Activated CD4-positive, alpha-beta T cell treated with anti-CD3 and anti-CD28 coated beads for 24 hours (primary cell): ENCODE measurements at places on chromosomes 1 and 21.

DNA sequence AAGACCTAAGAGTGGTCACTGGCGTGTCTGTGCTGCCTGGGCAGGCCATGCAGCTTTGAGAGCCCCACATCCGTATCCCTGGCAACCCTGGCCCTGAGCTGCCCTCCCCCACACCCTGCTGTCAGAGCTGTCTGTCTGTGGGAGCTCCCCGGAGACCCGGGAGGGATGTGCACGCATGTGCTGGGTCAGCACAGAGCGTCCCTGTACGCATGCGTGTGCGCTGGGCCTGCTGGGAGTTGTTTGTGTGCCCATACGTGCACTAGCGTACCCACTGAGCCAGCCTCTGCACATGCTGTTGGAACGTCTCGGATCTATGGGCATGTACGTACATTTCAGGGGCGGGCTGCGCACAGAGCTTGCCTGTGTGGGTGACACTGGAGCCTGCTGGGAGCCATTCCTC lies 89.3 kb downstream of the EPHB2 start:
- no peak for DNase-seq

GRCh38 chr1:84573481-84573966 lies 716 bp downstream of the CTBS start:
- DNase-seq, result no peak

- DNase-seq, result no peak
These were observed 9.6 kb downstream of the TENT5C start for GRCh38 chr1:117615474-117615873.

DNA sequence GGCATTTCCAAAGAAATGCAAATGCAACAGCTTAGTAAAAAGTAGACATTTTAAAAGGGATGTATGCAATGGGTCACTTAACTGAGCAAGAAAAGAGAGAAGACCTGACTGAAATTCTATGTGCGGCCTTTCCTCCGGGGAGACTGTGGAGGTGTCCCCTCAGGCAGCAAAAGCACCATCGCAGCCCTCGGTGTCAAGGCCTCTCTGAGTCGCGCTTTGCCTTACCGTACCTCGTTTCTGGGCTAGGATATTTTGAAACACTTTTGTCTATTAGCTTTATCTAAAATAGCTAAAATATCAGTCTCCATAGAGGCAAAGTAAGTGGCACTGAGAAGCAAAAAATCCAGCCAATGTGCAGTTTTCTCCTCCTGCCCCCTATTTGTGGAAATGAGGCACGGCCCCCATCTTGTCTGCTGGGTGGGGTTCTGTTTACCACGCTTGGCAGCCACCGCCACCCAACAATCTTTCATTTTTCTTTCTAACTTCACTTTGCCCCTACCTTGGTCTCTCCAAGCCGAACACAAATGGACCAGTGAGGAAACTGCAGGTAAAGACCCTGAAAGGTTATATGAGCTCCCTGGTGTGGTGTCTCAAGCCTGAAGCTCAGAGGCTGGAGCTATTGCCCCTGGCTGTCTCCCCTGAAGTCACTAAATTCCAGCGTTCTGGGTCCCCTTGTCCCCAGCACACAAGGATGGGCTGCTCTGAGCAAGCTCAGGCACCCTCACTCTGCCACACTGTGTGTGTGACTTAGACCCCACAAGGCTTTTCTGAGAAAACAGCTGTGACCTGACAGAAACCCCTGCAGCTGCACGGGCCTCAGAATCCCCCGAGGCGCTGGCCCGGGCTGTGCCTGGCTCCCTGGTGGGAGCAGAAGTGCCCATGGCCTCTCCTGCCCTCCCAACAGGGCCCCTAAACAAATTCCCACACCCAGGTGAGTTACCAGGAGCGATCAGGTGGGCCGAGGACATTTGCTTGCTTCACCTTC lies 1.6 kb downstream of the CD247 start:
- DNase-seq, result no peak

DNA sequence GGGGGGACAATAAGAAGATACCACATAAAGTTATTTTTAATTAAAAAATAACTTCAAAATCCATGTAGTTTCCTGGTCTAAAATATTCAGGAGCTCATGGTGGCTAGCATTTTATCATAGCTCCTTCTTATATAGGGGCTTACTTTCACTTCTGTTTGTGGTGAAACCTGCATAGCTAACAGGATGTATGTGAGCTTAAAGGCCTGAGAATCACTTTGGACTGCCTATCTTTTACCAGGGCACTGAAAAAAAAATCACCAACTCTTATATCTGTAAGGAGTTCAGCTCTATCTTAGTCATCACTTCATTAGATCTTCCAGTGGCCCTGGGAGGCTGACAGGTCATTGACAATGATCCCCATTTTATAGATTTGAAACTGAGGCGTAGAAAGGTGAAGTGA lies 21.3 kb downstream of the UROD start:
- no peak for DNase-seq

GRCh38 chr1:13616234-13616633 lies 32.6 kb downstream of the PDPN start:
- no peak for DNase-seq

GRCh38 chr1:193066606-193067005 lies 7.2 kb downstream of the RO60 start:
- DNase-seq, result no peak

DNA sequence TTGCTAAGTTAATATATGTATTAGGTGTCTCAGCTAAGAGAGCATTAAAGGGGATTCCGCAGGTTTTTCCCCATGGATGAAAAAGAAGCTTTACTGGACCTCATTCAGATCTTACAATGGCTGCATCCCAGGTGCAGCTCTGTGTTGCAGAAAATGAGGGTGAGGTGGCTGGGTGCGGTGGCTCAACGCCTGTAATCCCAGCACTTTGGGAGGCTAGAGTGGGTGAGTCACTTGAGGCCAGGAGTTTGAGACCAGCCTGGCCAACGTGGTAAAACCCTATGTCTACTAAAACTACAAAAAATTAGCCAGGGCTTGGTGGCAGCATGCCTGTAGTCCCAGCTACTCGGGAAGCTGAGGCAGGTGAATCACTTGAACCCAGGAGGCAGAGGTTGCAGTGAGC lies 58.5 kb upstream of the MORC3 start:
- DNase-seq, result no peak

DNA sequence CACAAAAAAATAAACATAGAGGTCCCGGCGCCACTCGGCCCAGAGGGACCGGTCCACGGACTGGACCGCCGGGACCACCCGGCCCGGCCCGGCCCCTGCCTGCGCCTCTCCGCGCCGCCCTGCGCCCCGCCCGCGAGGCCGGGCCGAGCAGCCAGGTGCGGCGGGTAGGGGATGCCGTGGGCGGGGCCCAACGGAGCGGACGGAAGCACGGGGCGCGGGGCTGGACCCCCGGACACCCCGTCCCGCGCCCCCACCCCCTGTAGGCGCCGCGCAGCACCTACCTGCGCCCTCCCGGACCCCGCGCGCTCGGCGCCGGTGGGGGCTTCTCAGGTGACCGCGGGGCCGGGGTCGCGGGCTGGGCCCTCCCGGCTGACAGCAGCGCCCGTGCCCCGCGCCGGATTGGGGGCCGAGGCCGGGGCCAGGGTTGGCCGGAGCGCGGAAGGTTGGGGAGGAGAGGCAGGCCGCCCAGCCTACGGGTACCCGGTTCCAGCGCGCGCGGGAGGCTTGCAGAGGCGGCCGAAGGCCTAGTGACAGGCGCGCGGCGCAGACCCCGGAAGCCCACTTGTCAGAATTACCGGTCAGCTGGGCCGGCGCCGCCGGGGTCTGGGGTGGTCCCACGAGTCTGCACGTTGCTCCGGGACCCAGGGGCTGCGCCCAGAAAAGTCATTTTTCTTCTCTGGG lies 351.9 kb upstream of the CAMK1G start:
- no peak for DNase-seq

GRCh38 chr1:180988253-180988752 lies 34.4 kb downstream of the STX6 start:
- DNase-seq, result no peak

- DNase-seq, result no peak
These were observed 65.8 kb downstream of the TRIM11 start for GRCh38 chr1:228340686-228341449.

- no peak for DNase-seq
These were observed 72.8 kb downstream of the SIPA1L2 start for GRCh38 chr1:232557096-232557495.

DNA sequence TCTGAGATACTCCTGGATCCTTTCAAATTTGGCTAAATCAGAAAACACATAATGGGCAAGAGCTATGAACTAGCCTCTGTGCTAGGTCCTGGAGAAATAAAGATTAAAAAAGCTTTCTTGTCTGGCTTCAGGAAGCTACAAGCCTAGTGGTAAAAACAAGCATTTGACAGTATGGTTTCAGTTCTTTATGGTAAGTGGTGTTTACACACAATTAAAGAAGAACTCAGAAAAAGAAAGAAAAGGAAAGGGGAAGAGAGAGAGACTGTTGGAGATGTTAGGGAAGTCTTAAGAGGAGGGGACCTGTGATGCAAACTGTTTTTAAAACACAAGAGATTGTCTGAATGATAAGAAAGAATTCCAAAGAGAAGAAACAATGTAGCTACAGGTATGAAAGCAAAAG lies 1.8 kb downstream of the OR10J1 start:
- no peak for DNase-seq

- DNase-seq, result no peak
These were observed 33.0 kb upstream of the TTC22 start for GRCh38 chr1:54834007-54834541.

- DNase-seq, result no peak
These were observed 61.2 kb upstream of the CASZ1 start for GRCh38 chr1:10857687-10858086.

DNA sequence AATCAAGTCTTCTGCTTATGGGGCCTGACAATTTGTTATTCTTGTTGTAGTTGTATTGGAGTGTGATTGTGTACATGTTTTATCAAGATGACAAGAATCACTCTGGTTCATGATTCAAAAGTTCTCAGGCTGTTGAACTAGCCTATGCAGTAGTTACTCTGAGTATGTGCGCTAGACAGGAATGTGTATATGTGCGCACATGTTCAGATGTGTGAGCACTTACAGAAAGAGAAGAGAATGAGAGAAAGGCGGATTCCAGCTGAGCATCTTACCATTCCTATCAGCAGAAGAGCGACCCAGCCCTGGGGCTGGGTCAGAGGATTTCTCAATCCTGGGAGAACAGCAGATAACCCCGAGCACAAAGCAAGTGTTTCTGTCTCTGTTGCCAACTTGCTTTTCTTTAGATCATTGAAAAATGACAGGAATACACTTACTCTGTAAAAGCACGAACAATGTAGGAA lies 110.8 kb upstream of the HOOK1 start:
- DNase-seq, result no peak

DNA sequence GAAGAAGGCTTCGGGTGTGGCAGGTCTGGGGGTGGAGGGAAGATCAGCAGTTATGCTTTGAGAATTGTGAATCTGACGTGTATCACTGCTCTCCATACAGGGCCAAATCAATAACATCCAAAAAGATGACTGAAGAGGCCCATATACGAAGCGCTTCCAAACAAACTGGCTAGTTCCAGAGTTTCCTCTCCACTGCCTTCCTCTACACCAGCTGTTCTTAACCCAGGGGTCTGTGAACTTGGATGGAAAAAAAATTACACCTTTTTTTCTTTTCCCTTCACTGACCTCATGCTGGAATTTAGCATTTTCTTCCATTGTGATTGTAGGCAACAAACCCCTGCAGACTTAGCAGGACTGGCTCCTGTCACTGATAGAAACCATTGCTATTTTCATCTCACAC lies 77.1 kb upstream of the NBL1 start:
- DNase-seq, result no peak

GRCh38 chr1:64006276-64007051 lies 197.0 kb upstream of the UBE2U start:
- DNase-seq, result no peak

GRCh38 chr1:199780948-199781670 lies 246.4 kb upstream of the NR5A2 start:
- no peak for DNase-seq

DNA sequence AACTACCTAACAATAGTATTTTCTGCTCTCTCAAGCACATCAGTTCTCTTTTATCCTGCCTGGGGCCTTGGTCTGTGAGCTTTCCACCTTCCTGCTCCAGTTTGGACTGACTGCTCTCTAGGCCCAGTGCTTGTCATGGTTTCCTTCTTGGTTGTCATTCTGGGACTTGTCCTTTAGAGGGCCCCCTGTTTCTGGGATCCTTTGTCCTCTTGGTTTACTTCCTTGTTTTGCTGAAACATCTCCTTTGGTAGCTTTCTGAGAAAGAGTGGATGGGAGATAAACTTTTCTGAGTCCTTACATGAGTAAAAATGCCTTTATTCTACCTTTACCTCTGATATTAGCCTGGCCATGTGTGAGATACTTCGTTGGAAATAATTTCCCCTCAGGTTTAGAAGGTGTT lies 4.7 kb downstream of the SLC1A7 start:
- DNase-seq, result no peak

GRCh38 chr1:89953131-89953626 lies 41.7 kb upstream of the ZNF326 start:
- no peak for DNase-seq

GRCh38 chr1:56258371-56258770 lies 321.0 kb downstream of the PLPP3 start:
- DNase-seq, result no peak

DNA sequence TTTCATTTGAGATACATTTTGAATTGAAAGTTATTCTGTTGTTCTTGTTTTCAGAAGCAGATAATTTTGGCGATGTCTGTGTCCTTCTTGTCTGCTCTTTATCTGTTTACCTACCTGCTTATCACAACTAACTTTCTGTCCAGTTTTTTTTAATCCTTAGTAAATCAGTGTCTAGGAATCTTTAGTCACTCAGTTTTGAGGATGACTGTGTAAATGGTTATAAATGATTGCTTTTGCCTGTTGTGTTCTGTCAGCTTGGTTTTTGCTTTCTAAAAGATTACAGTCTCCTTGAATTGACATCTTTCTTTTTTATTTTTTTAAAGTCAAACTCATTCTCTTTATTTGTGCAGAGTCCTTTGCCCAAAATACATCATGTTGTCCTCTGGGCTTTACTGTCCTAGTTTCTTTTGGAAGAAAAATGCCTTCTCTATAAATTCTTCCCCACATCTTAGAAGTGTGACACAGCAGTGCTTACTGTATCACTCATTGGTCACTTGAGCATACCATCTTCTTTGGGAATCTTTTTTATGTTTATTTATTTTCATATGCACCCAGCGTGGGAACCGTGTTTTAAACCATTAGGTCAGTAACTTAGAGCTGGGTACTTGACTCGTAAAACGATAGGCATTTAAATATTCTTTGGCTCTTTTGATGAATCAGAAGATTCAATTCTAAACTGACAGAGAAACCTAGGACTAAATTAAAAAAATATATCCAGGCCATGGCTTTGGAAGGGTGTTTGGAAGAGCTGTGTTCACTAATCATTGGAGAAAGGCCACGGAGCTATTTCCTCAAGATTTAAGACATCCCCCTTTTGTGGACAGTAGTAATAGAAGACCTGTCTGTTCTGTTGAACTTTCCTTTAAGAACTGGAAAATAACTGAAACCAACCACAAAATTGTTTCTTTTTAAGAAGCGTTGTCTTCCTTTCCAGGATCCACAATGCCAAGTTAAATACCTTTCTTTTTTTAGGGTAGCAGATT lies 20.9 kb downstream of the LAMC1 start:
- no peak for DNase-seq

DNA sequence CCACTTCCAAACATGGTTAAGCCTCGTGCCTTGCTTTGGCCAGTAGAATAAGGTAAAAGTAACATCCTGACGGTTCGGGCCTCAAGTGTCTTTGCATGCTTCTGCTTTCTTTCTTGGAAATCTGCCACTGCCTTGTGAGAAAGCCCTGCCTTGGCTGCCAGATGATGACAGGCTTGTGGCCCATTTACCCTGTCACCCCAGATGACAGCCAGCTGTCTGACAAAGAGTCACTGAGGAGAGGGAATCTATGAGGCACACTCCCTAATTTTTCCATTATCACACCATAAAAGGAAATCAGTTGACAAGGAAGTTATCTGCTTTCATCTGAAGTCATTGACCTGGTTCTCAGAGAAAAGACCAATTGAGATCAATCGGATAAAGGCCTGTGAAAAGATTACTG lies 199.8 kb downstream of the USH2A start:
- no peak for DNase-seq
